Urinary bladder (tissue), 4 donors: ENCODE measurements at places on chromosomes 5 and 9. TPM values are rescaled to one million over a fixed set of nuclear protein-coding genes. Genes with fewer than 3 reads are reported as not detected.

The PCDHGA1 gene
- total RNA-seq, result 1.2 TPM

The ANKRD55 gene
- not detected for total RNA-seq

The MLANA gene
- total RNA-seq, result not detected

The TUSC1 gene
- total RNA-seq, result 9.0 TPM

The LECT2 gene
- total RNA-seq, result not detected

The GABRA1 gene
- 0.21 TPM for total RNA-seq

The TRIP13 gene
- total RNA-seq, result 8.7 TPM

The SLCO6A1 gene
- total RNA-seq, result not detected
